Stimulated activated CD4-positive, alpha-beta T cell treated with anti-CD3 and anti-CD28 coated beads, Interleukin-2, amount 100 ng/mL, for 48 hours (primary cell): ENCODE measurements at places on chromosomes 11 and 22.

DNA sequence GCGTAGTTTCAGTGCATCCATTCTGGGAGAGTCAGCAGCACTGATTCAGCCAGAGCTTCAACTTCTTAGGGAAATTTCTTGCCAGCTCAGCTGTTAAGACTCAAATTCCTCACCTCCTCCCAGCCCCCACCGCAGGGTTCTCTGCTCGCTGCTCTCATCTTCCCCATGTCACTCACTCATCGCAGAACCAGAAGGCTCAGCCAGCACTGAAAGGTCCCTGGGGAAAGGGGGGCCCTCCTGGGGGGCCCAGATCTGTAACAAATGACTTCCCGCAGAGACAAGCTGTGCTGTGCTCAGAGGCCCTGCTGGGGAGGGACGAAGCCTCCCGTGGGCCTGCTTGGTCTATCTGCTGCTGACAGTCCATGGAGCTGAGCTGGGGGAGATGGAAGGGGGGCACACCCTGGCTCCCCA lies 220.6 kb downstream of the NTM start:
- no peak for DNase-seq

DNA sequence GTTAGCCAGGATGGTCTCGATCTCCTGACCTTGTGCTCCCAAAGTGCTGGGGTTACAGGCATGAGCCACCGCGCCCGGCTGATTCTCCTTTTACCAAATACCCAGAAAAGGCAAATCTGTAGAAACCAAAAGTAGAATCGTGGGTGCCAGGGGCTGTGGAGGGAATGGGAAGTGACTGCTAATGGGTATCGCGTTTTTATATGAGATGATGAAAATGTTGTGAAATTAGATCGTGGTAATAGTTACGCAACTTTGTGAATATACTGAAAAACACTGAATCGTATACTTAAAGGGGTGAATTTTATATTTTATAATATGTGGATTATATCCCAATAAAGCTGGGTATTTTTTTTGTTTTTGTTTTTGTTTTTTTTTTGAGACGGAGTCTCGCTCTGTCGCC lies 48.2 kb upstream of the CREB3L1 start:
- DNase-seq: no peak

GRCh38 chr11:111846063-111846462 lies 25.3 kb downstream of the ALG9 start:
- DNase-seq: no peak

- no peak for DNase-seq
Measured at GRCh38 chr11:64472593-64473455, 113.9 kb downstream of the RPS6KA4 start.

DNA sequence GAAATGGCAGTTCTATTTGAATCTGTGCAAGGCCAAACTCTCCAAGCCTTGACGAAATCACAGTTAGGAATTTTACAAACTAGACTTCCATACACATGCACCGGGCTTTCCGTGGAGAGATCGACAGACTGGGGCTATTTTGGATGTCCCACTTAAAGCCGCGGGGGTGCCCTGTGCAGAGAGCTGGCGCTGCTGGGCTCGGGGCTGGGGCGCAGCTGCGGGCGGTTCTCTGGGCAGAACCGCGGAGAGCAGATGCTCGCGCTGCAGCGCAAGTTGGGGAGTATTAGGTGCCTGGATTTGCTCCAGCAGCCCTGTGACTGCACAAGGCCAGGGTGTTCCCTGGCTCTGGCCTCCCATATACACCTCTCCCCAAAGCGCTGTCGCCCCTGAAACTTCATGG lies 67.2 kb downstream of the SPATA19 start:
- DNase-seq: no peak

GRCh38 chr11:17821648-17822400 lies 87.2 kb downstream of the KCNC1 start:
- DNase-seq: no peak

DNA sequence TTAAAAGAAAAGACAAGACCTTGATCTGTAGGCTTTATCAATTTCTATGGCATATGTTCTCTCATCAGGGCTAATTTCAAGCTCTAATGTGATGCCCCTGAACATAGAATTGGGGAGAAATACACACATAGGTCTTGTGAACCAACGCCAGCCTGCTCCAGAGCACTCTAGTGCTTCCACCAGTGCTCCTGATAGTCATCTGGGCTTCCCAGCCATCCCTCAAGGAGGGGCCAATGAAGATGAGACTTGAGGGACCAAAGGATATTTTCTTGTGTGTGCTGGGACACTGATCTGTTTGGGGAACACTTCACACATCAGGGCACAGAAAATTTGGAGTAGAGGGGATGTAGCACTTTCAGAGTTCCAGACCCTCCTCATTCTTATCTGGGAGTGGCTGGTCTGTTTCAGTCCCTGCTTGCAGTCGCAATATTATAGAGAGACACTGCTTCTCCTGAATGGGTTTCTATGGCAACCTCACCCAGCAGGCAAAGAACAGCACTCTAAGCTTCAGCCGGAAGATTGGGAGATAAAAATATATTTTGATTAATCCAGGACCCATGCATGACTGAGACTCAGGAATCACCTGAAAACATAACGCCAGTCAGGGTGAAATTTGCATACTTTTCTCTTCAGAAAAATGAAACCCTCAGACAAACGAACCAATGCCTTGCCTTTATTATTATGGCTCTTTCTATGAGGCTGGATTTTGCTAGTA lies 28.4 kb upstream of the SCN3B start:
- no peak for DNase-seq

GRCh38 chr11:100816823-100817222 lies 129.7 kb downstream of the ARHGAP42 start:
- no peak for DNase-seq

DNA sequence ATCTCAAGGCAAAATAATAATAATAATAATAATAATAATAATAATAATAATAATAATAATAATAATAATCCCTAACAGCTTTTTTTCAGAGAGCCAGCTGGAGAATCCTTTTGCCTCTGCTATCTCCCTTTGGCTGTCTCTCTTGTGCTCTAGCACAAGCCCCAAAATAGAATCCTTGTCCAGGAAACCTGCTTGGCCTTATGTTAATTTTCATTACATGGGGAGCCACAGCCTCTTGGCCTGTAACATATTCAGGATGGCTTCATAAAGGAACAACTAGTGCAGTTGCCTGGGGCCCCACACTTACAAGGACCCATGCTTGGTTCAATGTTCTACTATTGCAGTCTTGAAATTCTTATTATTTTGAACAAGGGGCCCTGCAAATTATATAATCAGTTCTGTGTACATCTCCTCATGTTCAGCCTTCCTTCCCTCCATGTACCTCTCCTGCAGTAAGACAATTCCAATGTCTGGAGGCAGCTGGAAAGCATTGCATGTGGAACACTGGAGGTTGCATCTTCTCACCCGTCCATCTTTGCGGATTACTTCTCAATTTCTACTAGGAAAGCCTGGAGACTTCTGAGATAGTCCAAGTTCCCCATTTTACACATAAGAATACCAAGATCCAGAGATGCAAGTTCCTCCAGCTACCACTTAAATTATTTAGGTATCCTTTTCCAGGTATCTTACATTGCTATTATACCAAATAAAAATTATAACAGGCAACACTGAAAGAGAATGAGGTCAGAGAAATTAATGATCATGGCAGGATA lies 37.8 kb upstream of the SORL1 start:
- no peak for DNase-seq

- DNase-seq: no peak
Measured at GRCh38 chr11:59691156-59691555, 22.3 kb upstream of the PATL1 start.

- no peak for DNase-seq
Measured at GRCh38 chr11:19919050-19919561, 206.5 kb downstream of the NAV2 start.

DNA sequence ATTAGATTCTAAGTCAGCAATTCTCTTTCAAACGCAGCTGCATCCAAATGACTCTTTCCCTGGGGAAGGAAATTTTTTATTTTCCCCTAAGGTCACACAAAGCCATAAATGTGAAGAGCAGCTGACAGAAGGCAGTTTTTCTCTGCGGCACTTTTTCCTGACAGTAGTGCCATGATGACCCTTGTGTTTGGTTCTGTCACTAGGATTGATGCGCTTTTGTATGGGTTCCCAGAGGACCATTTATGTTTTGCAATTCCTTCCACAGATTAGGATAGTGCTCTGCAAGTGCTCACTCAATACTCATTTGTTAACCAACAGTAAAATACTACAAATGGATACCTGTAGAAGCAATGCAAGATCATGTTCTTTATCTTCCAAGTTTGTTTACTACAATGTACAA lies 359.6 kb upstream of the CTSC start:
- DNase-seq: no peak

GRCh38 chr11:86932924-86933875 lies 22.0 kb downstream of the FZD4 start:
- DNase-seq: no peak

DNA sequence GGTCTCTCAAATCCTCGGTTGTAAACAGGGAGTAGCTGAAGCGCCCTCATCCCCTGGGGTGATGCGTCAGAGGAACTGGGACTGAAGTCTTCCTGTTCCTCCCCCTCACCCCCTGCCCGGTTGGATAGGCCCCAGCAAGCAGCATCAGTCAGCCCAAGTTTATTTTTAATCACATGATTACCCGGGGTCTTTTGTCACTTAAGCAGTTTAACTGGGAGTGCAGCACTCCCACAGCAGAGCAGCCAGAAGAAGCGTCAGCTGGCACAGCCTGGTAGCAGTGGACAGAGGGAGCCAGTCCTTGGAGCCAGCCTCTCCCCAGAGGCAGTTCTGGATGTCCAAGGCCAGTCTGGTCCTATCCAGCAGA lies 342.1 kb downstream of the CTTN start:
- DNase-seq: no peak

DNA sequence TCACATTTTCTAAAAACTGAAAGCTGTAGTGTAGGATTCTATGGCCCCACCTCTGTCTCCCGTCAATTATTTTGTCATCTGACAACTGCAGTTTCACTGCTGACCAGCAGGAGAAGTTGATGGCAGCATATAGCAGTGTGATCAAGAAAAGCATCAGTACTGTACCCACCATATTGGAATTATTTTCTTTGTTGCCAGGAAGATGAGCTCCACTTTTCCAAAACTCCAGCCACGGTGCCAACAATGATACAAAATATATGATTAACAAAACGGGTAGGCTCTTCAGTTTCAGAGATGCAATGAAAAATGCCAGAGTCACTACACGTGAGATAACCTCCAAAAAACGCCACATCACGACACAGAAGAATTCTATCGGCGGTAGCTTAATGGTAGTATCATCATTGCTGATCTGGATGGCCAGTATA lies 41.3 kb downstream of the XKR3 start:
- no peak for DNase-seq

DNA sequence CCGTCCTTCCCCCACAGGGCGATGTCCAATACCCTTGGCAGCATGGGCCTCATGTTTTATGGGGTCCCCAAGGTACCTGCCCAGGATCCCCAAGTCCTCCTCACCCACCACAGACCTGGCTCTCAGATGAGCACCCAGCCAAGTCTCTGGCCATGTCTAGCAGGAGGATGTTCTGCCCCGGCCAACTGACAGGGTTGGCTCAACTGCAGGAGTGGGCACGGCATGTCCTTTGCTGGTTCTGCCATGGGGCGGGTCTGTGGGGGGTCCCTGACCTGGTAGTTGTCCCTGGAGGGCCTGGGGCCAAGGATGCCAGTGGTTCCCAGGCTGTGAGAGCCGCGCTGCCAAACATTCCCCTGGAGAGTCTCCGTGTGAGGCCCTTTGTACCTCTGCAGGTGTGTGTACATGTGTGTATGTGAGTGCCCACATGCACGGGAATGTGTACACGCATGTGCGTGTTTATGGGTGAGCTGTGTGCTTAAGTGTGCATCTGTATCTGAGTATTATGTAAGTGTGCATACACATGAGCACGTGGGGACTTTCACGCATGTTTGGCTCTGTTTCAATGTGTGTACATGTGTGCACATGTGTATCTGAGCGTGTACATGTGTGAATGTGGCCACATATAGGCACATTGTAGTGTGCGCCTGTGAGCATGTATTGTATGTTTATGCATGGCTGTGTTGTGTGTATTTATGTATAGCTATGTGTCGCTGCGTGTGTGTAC lies 85.5 kb downstream of the KCNQ1 start:
- DNase-seq: no peak

- DNase-seq: no peak
Measured at GRCh38 chr11:2198621-2199365, 27.2 kb upstream of the TH start.

GRCh38 chr22:49099089-49099488 lies 728.6 kb downstream of the BRD1 start:
- no peak for DNase-seq

DNA sequence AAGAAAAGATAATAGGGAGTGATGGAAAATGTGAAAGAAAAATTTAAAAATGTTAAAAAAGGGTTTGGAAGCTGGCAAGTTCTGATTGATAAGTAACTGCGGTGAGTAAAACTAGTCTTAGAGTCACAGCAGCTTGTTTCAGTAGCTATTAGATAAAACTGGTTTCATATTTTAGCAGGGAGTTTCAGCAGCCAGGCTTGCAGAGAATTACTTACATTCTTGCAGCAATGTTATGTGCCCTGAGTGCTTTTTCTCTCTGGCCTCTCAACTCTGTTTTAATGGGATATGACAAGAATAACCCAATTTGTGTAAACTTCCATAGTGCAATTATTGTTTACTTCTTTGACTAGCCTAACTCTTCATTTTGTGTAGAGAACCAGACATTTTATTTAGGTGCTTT lies 33.6 kb downstream of the PPME1 start:
- no peak for DNase-seq

DNA sequence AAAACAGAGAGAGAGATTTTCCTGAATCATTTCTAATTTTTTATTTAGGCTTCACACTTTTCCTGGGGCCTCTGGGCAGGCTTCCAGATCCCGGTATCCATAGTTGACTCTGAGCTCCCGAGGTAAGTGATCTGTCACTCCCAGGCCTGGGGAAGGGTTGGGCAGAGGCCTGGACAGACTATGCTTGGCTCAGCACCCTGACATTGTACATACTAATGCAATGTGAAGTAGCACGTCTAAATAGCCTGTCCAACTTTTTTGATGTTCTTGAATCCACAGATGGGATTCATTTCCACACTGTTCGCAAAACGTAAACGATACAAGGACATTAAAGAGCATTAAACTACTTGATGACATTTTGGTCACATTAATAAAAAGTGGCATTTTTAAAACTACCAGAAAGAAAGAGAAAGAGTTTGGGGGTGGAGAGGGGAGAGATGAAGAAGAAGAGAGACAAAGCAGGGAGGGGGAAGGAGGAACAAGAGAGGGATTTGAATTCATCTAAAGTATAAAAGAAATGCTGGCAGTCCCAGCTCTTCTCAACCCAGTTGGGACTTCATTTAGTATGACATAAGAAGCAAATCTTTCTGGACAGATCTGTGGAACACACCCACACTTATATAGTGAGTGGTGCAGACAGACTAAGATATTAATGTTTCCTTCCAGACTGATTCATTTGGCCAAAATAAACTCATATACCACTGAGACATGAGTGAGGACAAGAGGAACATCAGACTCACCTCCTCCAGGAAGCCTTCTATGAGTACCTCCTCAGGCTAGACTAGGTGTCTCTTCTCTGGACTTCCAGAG lies 514.2 kb downstream of the SOX6 start:
- no peak for DNase-seq

GRCh38 chr22:45876136-45877035 lies 100.6 kb downstream of the WNT7B start:
- no peak for DNase-seq
